ENCODE measurements at places on chromosomes 12 and 14.

GRCh38 chr14:92649934-92650545 is 98.4 kb downstream of the LGMN start:
- DNase-seq = no peak

GRCh38 chr12:546265-546919 is 86.7 kb downstream of the B4GALNT3 start:
- no peak for DNase-seq

DNA sequence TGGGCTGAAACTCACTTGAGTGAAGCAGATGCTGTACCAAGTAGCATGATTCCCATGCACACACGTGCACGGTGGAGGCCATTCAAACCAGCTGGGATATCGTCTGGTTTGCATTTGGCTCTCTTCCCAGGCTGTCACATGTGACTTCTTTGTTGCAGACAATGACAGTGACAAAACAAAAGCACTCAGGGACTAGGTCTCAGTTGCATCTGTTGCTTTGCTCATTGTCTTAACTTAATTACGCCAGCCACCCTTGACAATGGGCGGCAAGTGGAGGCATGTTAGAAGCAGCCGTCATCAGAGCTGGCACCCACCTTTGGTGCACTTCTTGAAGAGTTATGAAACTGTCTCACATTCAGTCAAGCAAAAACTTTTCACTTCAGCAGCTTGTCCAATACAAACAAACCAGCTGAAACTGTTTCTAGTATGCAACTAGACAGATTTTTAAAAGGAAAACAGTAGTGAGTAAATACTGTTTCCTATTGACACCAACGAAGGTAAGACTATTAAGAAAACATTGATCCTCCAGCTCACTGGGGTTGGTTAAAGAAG is 74.3 kb downstream of the IGF1 start:
- no peak for DNase-seq

GRCh38 chr14:77622366-77622961 is 6.0 kb upstream of the SPTLC2 start:
- DNase-seq = no peak

DNA sequence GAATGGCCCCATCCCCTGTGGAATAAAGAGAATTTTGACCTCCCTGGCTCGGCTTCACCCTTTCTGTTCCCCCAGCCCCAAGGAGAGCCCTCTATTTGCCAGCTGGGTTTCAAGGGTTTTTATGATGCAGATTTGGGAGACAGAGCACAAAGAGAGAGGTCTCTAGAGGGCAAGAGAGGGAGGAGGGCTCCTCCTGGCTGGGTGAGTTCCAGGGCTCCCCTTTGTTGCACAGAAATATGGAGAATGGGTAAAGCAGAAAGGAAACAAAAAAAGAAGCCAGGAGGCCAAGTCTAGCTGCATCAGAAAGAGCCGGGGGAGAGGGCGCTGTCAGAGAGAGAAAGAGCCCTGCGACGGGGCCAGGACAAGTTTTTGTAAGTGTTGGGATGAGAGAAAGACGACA is 319.6 kb upstream of the RTL1 start:
- no peak for DNase-seq

- no peak for DNase-seq
Observed at GRCh38 chr12:97257726-97258125, 204.9 kb upstream of the RMST start.

DNA sequence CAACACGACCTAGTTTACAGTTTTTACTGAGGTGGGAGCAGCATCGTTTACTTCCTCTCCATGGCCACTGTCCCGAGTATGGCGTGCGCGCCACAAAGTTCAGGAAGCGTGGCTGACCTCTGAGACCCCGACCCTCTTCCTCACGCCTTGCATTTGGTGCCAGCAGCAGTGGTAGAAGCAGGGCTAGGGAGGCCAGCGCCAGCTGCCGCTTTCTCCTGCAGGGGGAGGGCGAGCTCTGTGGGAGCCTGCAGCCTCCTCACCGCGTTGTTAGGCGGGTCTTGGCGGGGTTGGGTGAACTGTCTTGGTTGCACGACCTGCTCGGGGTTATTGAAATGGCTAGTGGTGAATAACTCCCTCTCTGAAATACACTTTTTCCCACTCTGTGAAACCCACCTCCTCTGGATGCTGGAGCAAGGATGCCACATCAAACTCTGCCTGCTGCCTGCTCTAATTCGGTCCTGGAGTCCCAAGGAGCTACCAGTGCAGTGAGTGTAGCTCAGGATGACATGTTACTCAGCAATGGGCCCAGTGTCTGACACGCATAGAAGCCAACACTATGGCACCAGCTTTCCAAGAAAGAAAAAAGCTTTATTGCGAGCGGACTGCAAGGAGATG is 22.3 kb upstream of the TDRD9 start:
- no peak for DNase-seq

GRCh38 chr12:130177635-130178242 is 15.5 kb downstream of the FZD10 start:
- DNase-seq = no peak

DNA sequence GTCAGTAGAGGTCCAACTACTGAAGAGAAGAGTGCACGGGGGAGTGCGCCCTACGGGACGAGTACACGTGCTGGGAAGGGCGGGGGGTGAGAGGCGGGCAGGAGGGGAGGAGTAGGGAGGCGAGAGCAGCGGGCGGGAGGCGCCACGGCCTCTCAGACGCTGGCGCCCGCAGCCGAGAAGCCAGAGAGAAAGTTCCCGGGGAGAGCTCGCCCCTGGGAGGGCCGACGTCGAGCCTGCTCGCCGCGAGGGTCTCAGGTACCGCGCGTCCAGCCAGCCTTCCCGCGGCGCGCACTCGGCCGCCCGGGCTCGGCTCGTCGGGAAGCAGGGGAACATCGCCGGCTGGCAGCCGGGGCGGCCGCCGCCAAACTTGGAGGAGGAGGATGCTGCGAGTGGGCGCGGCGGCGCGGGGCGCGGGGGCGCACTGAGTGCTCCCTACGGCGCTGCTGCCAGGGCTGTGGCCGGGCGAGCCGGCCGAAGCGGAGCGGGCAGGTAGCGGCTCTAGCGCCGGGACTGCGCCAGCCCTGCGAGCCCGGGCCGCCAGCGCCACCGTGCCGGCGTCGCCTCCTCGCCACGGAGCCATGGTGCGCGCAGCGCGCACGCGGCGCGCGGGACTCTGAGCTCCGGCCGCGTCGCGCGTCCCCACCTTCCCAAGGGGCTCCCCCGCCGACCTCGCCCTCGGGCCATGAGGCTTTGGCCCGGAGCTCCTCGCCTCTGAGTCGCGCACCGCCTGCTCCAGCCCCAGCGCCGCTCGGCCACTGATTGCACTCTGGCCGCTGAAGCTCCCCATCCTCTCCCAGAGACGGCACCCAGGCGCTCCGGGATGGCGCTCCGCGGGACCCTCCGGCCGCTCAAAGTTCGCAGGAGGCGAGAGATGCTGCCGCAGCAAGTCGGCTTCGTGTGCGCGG is at the start of gene SLC24A4:
Gene SLC24A4 (plus strand): TSS at position 155 of the 905 bp plus-strand sequence. CDS start 666 bp downstream, at position 821.
- no peak for DNase-seq

DNA sequence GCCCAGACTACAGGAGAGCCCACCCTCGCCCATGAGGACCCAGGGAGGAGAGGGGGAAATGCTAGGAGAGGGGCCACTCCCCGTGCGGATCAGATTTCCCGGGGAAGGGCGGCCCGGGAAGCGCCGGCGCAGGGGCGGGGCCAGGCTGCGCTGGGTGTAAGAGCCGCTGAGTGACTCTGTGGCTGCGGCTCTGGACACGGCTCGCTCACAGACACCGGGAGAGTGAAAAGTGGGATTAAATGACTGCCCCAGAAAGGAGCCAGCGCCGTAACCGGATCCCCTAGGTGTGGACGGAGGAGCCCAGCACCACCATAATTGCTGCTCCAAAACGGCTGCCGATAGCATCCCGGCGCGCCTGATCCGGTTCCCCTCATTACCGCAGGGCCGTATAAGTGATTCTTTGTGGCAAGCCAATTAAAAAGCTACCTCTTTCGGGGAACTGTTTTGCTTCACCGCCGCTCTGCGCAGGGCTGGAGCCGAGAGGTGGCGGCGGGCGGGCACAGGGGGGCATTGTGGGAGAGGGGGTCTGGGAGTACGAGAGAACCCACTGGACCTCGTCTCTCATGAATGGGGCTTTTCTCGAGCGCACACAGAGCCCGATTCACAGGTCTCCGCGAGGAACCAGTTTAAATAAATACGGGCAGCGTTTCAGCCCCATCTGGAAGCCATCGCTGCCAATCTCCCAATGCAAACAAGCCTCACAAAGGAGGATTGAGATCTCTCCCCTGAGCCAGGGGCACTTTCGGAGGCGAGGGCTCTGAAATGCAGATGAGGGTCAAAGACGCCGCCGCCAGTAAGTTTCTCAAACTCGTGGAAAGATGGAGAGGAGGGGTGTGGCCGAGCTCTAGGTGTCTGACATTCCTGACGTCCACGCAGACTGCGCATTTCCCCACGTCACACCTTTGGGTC is 2.5 kb downstream of the COL2A1 start:
- no peak for DNase-seq

- DNase-seq = no peak
Observed at GRCh38 chr14:93976477-93977057, at the start of gene ASB2. TSS of gene ASB2 (minus strand) at chr14:93976570. CDS start at chr14:93964539, 12,031 bp downstream.

DNA sequence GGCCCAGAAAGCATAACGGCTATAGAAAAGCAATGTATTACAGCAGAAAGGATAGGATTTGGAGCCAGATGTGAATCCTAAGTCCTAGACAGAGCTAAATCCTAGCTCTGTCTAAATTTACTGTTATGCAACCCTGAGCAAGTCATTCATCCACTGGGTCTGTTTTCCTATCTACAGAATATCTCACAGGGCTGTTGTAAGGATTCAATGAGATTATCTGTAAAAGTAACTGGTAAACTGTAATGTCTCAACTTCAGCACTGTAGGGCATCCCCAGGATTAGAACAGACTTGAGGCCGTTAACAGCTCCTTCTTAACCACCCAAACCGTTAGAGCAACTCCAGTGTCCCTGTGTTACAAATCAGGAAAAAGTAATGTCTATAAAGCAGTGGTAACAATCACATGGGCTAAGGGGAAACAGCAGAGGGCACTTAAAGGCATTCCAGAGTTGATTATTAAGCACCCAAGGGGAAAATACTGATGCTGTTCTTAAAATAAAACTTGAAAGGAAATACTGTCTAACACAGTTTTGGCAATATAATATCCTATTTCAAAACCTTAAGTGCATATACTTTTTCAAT is 10.1 kb downstream of the GMFB start:
- no peak for DNase-seq

- DNase-seq = no peak
Observed at GRCh38 chr12:51949342-51950030, 2.0 kb upstream of the ACVR1B start.

- no peak for DNase-seq
Observed at GRCh38 chr12:56431850-56432249, 17.4 kb downstream of the TIMELESS start.

- DNase-seq = no peak
Observed at GRCh38 chr14:78048120-78048519, 122.1 kb upstream of the NRXN3 start.

GRCh38 chr12:40263616-40264409 is 39.0 kb downstream of the LRRK2 start:
- DNase-seq = no peak

GRCh38 chr12:24943947-24944600 is 4.8 kb downstream of the BCAT1 start:
- no peak for DNase-seq

GRCh38 chr12:116370004-116370404 is 92.5 kb upstream of the MED13L start:
- no peak for DNase-seq

GRCh38 chr14:73696466-73697400 is 17.5 kb downstream of the PNMA1 start:
- DNase-seq = no peak

GRCh38 chr12:48380596-48380995 is 29.9 kb upstream of the ZNF641 start:
- DNase-seq = no peak

GRCh38 chr14:71583194-71583593 is 349.0 kb upstream of the RGS6 start:
- DNase-seq = no peak

GRCh38 chr14:29927376-29928116 is at the start of gene PRKD1:
TSS of gene PRKD1 (minus strand) at chr14:29927847.
- DNase-seq = no peak

- no peak for DNase-seq
Observed at GRCh38 chr14:38500125-38500524, 244.2 kb upstream of the CLEC14A start.

DNA sequence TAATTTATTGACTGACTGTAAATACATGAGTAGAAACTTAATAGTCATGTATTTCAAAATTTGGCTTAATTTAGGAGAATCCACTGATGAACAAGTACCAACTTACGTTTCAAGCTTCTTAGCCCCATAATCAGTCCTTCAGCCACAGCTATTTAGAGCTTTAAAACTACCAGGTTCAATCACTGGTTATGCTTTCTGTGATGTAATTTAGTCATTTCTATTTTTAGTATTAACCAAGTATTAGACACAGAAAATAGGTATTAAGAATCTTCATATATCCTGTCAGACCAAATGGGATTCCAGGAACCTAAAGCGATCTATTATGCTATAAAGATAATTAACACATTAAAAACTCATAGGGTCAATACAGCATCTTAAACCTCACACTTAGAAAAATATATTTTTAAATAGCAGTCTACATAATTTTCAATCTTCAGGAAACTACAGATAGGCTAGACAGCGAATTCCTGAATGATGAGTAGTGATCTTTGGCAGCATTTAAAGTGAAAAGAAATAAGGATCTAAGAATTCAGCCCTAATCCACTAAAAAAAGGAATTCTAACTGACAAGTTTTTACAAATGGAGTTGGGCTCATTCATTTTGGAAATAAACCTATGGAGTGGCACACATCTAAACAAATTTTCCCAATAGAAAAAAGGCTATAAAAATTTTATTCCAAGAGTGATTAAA is 51.5 kb downstream of the ZC3H14 start:
- no peak for DNase-seq

DNA sequence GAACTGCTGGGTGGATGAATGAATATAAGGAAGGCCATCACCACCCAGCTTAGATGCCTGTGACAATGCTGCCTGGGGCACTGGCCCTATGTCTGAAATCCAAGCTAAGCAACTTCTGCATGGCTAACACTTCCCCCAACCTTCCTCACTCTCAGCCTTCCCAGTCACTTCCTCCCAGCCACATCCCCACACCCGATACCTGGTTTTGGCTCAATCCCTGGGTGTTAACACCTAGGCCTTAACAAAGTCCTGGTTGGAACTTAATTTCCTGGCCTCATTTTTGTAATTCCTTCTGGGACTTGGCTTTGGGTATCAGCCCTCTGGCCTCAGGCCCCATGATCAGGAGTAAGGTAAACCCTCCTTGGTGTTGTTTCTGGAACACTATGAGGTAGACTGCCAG is 110.0 kb downstream of the EFCAB11 start:
- no peak for DNase-seq
